ENCODE measurements at places on chromosomes 12 and 14.

- no peak for DNase-seq
These were observed 679 bp upstream of the SAV1 start for GRCh38 chr14:50668826-50669143.

- DNase-seq = no peak
These were observed 82.8 kb upstream of the PLEKHG7 start for GRCh38 chr12:92619730-92620684.

GRCh38 chr14:39469094-39469710 lies 37.0 kb upstream of the FBXO33 start:
- DNase-seq = no peak

GRCh38 chr12:585062-586061 lies 77.9 kb downstream of the NINJ2 start:
- no peak for DNase-seq

- no peak for DNase-seq
These were observed 145.1 kb downstream of the KIF26A start for GRCh38 chr14:104283197-104284106.

DNA sequence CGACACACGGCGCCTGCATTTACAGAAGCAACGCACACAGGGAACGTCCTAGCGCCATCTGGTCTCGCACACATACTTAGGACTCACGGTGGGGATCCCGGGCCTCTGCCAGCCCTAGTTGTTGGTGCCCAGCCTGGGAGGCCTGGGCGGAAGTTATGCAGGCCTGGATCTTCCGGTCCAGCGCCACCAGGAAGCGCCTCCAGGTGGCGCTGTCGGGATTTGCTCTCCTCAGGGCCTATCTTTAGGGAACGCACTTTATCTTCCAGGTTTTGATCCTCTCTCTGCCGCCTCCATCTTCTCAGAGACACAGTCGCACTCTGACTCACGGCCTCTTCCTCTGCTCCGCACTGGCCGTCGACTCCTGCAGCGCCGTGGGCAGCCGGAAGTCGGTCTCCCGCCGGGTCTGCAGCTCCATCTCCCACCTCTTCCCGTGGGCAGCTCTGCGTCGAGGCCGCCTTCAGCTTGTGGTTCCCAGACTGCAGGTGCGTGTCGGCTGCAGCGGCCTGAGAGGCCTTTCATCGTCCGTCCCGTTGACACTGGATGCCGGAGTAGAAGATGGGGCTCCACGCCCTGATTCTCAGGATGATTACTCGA lies 760.4 kb downstream of the TMEM121 start:
- DNase-seq = no peak

DNA sequence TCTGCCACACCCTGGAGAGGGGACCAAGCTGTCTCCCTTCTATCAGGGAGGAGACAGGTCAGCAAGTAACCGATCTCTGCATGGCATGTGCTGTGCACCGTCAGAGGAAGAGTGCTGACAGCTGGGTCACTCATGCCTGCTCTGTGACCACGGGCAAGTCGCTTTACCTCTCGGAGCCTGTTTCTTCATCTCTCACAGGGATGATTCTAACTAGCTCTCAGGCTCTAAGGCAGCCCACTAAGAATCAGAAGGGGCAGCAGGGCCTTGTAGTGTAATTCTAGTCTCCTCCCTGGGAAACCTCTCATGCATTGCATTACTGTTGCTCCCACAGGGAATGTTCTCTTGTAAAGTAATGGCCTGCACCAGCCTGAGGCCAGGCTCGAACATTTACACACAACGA lies 11.9 kb downstream of the CD9 start:
- no peak for DNase-seq

- no peak for DNase-seq
These were observed 8.1 kb downstream of the PTPN6 start for GRCh38 chr12:6959058-6959804.

- no peak for DNase-seq
These were observed 68.8 kb downstream of the DRAM1 start for GRCh38 chr12:101946233-101946611.

- no peak for DNase-seq
These were observed 18.4 kb upstream of the SRGAP1 start for GRCh38 chr12:63826006-63826585.

DNA sequence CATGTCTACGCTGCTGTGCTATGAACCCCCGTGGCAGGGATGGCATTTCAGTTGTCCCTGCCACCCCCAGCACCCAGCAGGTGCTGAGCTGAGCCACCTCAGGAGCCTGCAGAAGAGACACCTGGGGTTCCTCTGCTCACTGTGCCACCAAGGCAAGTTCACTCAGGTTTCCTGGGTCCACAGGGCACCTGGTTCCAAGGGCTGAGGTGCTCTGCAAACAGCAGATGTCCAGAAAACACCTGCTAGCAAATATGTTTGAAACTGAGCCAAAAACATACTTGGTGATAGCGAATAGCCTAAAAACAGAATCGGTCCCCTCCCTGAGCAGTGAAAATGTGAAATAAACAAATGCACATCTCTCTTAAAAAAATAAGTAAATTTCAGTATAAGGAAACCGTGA lies 35.6 kb upstream of the GPR68 start:
- DNase-seq = no peak

DNA sequence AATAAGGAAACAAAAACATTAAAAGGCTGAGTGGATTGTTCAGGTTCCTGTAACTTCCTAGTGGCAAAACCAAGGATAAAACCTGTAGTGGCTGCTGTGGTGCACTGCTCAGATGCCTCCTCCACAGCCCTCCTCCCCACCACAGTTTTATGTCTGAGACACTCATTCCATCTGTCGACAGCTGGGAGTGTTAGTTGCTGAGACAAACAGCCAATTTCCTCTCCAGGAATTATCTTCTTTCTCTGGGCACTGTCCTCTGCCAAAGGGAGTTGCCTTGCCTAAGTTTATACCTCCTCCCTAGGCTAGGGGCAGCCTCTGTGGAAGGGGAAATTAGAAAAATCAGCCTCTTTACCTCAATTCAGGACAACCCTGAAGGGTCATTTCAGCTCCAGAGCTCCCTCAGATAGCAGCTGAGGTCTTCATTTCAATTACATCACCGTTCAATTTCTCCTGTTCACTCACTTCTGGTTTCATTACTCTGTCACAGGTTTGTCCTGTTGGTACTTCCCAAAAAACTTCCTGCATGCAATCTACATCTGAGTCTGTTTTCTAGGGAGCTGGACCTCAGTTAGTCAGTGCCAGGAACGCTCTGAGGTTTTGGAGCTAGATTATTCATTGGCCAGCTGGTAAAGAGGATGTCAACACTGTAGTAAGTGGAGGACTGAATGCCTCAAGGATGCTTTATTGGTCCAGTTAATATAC lies 74.9 kb upstream of the ATP2B1 start:
- no peak for DNase-seq

DNA sequence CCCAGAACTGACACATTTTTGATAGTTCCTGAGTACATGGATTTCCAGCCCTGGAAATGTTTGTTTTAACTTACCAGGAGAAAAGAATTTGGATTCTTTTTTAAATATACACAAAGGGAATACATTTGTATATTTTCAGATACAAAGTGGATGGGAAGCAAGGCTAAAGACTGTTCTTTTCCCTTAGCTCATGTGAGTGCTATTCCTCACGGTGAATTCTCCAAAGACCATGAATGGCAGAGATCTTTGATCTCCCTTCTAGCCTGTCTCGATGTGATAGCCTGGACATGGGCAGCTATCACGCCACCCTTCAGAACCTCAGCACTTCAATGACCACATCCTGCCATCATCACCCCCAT lies 91.3 kb downstream of the DPF3 start:
- no peak for DNase-seq

GRCh38 chr12:23813206-23813605 lies 136.3 kb downstream of the SOX5 start:
- no peak for DNase-seq

DNA sequence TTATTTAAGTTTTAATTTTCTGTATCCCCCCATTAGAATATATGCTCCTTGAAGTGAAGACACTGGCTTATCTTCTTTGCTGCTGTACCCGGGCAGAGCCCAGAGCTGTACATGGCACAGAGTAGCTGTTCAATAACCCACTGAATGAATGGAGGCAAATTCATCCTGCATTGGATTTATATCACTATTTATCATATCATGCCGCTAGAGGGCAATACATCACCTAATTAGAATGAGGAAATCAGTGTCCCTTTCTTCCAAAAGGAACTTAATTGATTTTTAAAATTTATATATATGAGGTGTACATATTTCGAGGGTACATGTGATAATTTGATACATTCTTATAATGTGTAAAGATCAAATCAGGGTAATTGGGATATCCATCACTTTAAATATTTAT lies 89.2 kb upstream of the TMEM260 start:
- no peak for DNase-seq

- no peak for DNase-seq
These were observed 69.7 kb upstream of the DHRS4 start for GRCh38 chr14:23883684-23884540.

GRCh38 chr12:50302686-50303085 lies 19.4 kb upstream of the LIMA1 start:
- DNase-seq = no peak

GRCh38 chr12:109586385-109587296 lies 13.0 kb downstream of the MVK start:
- no peak for DNase-seq

GRCh38 chr14:74612350-74613021 lies 449 bp upstream of the LTBP2 start:
- DNase-seq = peak; percentile 77

DNA sequence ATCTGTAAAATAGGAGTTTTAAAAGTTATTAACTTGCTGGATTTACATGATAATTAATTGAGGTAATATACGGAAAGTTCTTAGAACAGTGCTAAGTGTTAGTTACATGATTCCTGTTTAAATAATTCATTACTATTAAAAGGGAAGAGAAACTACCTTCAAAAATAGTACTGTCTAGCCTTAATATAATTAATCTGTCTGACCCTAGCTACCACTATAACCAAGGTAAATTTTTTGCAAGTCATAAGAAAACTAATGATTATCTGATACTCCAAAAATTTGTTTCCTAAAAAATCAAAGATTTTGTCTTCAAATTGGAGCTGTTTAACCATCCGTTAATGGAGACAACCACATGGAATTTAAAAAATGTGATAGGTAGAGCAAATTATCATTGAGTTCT lies 294.3 kb upstream of the FBXO33 start:
- DNase-seq = no peak

- DNase-seq = no peak
These were observed 20.7 kb downstream of the SLC7A7 start for GRCh38 chr14:22794551-22794951.

DNA sequence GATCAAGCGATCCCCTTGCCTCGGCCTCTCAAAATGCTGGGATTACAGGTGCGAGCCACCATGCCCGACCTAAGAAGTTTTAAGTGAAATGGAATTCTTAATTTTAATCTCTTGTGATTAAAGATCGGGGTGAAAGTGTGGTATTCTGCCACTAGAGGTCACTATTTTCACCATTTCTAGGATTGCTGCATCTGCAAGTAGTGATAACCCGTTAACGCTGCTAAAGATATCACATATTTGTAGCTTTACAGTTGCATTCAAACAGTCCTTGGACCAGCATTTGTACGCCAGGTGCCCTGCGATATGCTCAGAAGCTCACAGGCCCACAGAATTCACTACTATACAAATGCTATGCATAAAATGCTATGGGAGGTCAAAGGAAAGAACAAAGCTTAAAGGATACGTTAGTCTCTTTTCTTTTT lies 19.3 kb downstream of the CCDC62 start:
- no peak for DNase-seq

DNA sequence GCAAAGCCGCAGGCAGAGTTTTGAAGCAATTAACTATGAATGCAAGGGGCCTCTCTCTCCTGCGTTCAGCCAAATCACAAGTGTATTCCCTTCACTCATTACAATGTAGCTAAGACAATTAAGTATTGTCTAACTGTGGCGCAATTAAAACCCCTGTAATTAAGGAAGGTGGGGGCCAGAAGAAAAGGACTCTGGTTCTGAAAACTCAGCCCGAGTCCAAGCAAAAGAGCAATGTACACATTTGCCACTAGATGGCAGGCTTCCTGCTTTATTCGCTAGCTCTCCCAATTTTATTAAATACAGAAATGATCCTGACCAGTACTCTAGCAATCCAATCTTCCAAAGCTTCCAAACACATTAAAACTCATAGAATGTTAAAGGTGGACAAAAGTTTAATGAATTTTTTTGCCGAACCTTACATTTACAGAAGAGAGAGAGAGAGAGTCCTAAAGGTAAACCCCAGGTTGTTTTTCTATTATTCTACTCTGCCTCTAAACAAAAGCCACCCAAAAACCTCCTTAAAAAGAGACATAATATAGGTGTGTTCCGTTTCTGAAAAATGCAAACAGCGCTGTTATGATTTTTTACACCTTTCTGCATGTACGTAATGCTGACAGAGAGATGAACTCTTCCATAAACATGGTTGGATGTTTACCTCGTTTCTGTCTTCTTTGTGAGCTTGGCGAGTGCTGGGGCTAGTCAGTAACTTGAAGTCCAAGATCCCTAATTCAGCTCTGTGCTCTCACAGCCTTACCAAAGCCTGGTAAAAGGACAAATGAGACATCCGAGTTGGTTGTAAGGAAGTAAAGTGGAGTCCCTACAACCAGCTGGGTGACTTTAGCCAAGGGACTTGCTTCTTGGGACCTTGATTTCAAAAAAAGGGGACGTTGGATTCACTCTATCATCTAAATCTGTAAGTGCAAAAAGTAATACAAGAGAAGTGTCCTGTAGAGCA lies 50.9 kb upstream of the VASH1 start:
- DNase-seq = no peak

DNA sequence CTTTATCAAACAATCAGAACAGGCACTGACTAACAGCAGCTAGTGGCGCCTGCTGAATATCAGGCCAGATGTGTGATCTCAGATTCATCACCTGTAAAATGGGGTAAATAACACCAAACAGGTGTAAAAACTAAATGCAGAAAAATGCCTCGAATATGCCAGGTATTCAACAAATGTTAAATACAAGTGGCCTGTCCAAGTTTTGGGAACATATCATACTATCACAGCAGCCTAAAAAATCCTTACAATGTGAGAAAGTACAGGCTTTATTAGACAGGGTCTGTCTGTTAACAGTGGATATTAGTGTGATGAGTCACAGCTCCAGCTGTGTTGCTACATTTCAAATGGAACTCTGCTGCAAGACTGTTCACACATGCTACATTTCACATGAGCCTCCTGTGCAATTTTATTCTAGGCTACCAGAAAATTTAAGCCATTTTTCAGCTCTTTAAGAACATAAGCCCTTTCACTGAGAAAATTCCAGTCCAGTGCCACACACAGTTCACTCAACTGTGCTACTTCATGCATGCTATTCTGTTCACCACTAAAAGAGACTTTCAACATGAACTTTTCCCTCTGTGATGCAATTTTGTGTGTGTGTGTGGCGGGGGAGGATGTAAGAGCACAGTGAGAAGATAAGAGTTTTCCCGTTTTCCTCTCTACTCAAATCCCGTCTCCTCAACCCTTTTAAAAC lies 56.7 kb downstream of the MSRB3 start:
- no peak for DNase-seq
